ENCODE measurements at places on chromosomes 2 and 18. TPM values are rescaled to one million over a fixed set of nuclear protein-coding genes. Genes with fewer than 3 reads are reported as not detected.

Gene TRAF3IP1
- total RNA-seq = 11.1 TPM

Gene ADD2
- total RNA-seq = 23.6 TPM

Gene AQP12A
- not detected for total RNA-seq

Gene COL4A4
- 1.9 TPM for total RNA-seq

Gene VPS54
- total RNA-seq = 17.7 TPM

Gene KYNU
- total RNA-seq = 304 TPM

Gene FSHR
- total RNA-seq = not detected

Gene NEURL3
- 1.5 TPM for total RNA-seq

Gene OXER1
- not detected for total RNA-seq

Gene SATB2
- total RNA-seq = 3.9 TPM

Gene SLC9A2
- 2.7 TPM for total RNA-seq

Gene GPR155
- 0.28 TPM for total RNA-seq

Gene VIL1
- total RNA-seq = 0.16 TPM

Gene POTEI
- total RNA-seq = not detected

Gene CCDC102B
- total RNA-seq = 0.25 TPM

Gene PSTPIP2
- total RNA-seq = 0.28 TPM

Gene ASAP2
- total RNA-seq = 39.9 TPM

Gene SERPINB12
- not detected for total RNA-seq

Gene SP140
- total RNA-seq = 0.24 TPM

Gene SLC38A11
- not detected for total RNA-seq

Gene SLC14A1
- not detected for total RNA-seq

Data from A549 treated with DMSO at 1 μM for 4 hours (cell line).